ENCODE measurements at places on chromosomes 1 and 21.
A peak's percentile ranks its signal among the peaks of the same experiment; 100 is the strongest.

- no peak for DNase-seq
Measured at GRCh38 chr1:15797614-15798390, 9.6 kb downstream of the UQCRHL start.

- no peak for DNase-seq
Measured at GRCh38 chr1:180155182-180155682, 563 bp downstream of the QSOX1 start.

GRCh38 chr21:42513151-42513984 lies at the start of gene SLC37A1:
Gene SLC37A1 (plus strand): TSS chr21:42513852. CDS start chr21:42518455, 4,603 bp downstream.
- DNase-seq, result no peak

GRCh38 chr1:115925467-115925866 lies 50.8 kb upstream of the SLC22A15 start:
- no peak for DNase-seq

GRCh38 chr1:91749788-91750231 lies 136.1 kb downstream of the TGFBR3 start:
- DNase-seq, result no peak

DNA sequence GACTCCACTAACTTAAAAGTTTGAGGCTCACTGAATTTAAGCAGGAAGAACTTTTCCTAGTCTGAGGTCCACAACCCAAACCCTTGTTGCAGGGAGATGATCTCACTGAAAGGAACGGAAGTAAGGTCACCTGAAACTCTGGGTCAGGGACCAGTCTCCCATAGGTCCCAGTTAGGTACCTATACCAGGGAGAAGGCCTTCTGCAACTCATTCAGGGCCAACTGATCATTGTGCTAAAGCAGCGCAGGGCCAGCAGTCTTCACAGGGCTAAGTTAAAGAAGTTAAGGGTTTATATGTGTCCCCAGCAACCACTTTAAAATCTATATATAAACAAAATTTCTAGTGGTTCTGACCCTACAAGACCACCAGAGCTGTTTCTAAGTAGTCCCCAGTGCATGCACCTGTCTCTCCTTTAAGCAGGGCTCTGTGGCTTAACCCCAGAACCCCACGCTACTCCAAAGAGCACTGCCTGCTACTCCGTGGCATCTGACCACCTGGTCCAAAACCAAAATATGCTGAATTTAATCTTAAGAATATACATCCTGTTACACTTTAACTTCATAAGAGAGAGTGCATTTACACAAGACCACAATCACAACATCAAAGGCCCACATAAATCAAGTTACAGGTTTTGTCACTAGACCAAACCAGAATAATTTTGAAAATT lies 2.8 kb downstream of the SRSF10 start:
- DNase-seq, result no peak

DNA sequence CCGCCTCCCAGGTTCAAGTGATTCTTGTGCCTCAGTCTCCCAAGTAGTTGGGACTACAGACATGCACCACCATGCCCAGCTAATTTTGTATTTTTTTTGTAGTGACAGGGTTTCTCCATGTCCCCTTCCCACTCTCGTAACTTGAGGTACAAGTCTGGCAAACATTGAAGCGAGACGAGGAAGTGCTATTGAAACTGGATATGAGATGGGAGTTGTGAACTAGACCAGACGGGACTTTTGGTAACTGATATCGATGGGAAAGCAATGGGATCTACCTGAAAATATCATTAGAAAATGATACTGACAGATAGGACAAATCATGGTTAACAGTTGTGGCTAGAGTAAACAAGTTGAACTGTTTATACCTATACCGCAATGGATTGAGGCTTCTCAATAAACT lies 95.2 kb upstream of the TRABD2B start:
- no peak for DNase-seq

- DNase-seq, result no peak
Measured at GRCh38 chr1:109472779-109473178, 6.4 kb downstream of the SYPL2 start.

DNA sequence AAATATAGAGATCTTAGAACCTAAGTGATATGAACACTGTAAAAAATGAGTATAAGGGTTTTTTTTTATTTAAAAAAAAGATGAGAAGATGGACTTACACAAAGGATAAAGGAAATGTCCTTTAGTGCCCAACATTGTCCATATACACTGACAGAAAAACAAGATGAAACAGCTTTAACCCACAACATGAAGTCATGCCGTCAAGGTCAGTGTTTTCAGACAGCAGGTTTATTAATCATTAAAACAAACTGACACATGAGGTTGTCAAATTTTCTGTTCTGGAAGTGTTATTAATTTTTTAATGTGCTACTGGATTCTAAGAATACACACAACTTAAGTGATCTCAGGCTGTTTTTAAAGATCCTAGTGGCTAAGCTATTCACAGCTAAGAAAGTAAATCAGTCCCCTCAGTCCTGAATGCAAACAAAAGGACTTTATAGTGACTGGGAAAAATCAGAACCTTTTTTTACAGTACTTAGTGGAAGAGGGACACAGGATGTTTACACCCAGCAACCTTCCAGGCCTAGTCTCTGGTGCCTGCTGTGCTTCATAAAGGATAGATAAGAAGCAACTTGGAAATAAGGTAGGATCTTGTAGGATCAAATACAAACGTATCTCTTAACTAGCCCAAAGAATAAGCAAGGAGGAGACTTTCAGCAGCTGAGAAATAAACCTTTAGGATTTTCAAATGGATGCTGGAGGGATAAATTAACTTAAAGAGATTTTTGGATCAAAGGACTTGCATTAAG lies 21.9 kb upstream of the PKN2 start:
- DNase-seq, result no peak

GRCh38 chr21:34997294-34997693 lies 51.8 kb downstream of the RUNX1 start:
- no peak for DNase-seq

DNA sequence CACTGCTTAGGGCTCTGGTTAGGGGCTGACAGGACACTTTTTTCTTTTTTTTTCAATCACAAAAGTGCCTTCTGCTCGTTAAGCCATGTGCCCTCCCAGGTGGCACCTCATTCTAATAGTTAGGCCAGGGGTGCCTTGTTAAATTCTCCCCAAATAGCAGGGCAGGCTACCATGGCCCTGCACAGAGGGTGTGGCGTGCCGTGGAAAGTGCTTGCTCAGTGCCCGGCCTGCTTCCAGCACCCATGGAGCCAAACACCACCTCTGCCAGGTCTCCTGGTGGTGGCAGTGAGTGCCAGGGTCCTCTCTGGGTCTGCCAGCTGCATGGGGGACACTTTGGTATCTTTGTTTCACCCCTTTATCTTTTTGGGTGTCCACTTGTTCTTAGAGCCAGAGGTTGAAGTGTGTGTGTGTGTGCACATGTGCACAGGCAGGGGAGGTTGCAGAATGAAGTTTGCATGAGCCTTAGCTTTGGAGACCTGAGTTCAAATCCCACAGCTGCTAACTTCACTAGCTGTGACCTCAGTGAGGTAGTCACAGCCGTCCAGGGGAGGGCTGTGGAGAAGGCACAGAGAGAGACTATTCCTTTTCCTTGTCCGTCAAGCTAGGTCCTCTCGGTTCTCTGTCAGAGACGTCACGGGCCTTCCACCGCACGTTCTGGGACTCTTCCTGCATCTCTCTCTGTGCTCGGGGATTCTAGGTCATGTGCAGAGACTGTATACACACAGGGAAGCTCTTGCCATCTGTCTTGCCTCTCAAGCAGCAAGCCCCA lies 39.9 kb upstream of the CSF3R start:
- DNase-seq, result no peak

DNA sequence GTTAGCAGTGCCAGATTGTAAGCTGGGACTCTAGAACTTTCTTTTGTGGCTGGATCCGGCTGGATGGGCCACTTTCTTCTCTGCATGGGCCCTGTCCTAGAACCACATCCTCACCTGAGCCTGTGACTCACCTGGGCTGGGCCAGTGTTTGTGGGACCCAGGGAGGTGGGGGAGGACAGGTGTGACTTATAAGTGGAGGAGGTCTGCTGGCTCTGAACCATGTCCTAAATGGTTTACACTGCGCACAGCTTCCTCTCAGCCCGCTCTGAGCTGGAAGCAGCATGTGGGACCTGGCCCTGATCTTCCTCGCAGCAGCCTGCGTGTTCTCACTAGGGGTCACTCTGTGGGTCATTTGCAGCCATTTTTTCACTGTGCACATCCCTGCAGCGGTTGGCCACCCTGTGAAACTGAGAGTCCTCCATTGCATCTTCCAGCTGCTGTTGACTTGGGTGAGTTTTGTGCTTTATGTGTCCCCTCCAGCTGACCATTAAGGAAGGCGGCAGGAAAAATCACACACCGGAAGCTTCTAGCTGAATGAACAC lies at the start of gene AADACL3:
TSS of gene AADACL3 (plus strand) at position 215 of the 542 bp plus-strand sequence. CDS start at position 282, 67 bp downstream.
- no peak for DNase-seq

- DNase-seq, result no peak
Measured at GRCh38 chr1:28507646-28508434, 2.0 kb downstream of the RCC1 start.

DNA sequence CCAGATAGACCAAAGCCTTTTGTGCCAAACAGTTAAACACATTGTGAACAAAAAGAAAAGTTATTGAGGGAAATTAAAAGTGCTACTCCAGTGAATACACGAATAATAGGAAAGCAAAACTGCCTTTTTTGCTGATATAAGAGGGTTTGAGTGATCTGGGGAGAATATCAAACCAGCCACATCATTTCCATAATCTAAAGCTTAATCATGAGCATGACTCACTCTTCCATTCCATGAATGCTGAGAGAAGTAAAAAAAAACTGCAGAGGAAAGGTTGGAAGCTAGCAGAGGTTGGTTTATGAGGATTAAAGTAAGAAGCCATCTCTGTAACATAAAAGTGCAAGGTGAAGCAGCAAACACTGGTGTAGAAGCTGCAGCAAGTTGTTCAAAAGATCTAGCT lies 350.6 kb upstream of the NCAM2 start:
- no peak for DNase-seq

- no peak for DNase-seq
Measured at GRCh38 chr1:213507472-213508223, 456.6 kb downstream of the RPS6KC1 start.

- peak; percentile 48 for DNase-seq
Measured at GRCh38 chr1:236058141-236058934, 6.6 kb downstream of the NID1 start.

DNA sequence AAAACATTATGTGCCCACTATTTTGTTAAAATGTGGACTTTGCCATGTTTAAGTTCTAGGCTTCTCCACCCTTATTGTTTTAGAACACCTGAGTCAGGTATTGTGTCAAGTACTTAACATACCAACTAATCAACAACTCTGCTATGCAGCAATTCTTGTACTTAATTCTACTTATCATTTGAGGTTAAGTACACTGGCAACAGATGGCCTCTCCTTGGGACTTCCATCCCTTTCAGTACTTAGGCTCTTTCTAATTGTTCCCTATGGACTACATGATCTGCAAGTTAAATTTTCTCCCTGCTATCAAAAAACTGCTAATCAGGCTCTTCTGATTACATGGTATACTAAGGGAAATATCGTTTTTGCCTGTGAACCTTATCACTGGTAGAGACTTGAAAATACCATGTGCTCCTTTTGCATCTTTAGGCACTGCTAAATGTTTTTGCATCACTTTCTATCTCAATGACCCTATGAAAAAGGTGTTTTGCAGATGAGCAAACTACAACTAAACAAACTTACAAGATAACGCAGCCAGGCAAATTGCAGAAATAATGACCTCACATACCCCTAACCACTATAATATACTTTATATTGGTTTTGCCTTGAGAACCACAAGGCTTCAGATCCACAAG lies 18.9 kb downstream of the SFPQ start:
- DNase-seq, result no peak

- no peak for DNase-seq
Measured at GRCh38 chr1:195958131-195958530, 650.1 kb downstream of the KCNT2 start.

DNA sequence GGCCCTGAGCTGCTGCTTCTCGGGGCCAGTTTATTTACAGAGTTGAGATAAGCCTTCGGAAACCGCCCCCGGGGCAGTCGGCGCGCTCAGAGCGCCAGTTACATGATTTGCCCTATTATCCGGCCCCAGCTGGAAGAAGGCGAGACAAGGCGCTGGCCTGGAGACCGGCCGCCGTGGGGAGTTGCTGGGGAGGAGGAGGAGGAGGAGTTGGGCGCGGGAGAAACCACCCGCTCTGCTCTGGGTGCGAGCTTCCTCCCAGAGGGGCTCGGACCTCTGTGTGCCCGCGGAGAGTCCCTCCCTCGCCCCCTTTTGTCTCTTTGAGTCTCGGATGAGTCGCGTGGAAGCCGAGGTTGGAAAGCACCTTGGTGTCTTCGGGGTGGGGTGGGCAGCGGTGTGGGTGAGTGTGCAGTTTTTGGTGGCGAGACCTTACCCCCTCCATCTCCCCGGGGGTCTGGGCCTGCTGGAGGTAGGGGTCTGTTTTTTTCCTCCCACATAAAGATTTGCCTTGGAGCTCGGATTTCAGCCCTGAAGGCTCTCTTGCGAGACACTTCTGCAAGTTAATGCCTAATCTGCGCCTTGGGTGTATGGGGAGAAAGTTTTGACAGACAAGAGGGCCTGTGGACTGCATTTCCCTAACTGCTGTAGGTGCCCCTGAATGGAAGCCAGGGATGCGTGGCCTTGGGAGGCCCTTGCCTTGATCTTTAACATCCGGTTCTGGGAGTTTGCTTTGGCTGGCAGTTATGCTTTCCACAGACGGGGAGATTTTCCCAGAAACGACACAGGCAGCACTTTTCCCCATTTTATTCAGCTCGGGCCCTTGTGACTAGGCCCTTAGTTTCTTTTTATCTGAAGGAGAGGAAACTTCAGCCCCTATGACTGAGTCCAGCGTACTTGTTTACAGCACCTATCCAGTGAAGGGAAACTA lies 80.0 kb downstream of the NDUFS5 start:
- DNase-seq, result peak; percentile 59

- no peak for DNase-seq
Measured at GRCh38 chr1:246067432-246068216, 439.5 kb downstream of the SMYD3 start.

GRCh38 chr1:51719146-51719545 lies 102.3 kb downstream of the OSBPL9 start:
- no peak for DNase-seq

DNA sequence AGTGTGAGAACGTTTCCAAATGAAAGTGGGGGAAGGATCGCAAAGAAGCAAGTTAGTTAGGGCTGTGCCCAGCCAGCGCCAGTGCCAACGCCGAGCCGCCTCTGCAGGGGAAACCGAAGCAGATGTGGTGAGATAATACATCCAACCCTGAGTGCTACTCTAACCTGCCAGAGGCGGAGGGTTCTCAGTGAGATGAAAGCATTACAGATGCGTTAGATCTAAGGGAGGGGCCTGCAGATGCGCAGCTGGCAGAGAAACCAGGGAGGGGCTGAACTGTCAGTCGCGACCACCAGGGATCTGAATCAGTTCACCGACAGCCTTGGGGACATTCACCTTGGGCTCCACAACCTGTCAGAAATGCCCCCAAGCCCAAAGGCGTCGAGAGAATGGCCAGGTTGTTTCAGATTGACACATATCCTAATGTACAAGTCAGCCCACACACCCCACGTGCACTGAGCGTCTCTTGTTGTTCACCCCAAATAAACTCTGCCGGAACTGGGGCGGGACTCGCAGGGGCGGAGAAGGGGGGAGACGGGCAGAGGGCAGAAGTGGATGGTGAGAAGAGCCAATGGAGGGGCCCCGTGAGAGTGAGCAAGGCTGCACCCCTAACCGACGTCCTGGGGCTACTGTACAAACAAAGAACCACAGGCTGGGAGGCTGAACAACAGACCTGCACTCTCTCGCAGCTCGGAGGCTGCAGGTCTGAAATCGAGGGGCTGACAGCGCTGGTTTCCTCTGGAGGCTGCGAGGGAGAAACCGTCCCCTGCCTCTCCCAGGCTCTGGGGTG lies 8.7 kb upstream of the UMODL1 start:
- peak; percentile 42 for DNase-seq

GRCh38 chr1:241706967-241707366 lies 54.9 kb downstream of the WDR64 start:
- DNase-seq, result no peak

Measured in pons (tissue), 1 donor.